ENCODE measurements at places on chromosomes 2 and 18.

DNA sequence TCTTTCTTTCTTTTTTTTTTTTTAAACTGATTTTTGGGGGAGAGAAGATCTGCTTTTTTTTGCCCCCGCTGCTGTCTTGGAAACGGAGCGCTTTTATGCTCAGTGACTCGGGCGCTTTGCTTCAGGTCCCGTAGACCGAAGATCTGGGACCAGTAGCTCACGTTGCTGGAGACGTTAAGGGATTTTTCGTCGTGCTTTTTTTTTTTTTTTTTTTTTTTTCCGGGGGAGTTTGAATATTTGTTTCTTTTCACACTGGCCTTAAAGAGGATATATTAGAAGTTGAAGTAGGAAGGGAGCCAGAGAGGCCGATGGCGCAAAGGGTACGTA, 587 bp downstream of the MEIS1 start:
- DNase-seq: no peak

GRCh38 chr2:7167801-7168411, 250.7 kb downstream of the RNF144A start:
- DNase-seq: no peak

DNA sequence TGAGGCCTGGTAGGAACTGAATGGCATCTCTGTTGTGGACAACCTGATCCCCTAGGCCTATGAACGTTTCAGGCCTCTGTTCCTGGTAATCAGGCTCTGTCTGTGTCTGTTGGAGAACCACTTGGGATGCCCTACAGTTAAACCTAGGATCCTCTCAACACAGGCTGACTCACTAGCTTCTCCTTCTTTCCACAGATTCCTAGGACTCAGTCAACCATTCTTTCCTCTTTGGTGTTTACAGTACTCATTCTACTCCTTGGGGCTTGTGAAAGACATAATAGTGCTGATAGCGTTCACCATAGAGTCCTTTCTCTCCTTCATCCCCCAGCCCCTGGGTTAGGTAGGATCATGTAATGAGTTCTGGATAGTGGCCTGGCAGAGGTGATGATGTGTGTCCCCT, 544.3 kb downstream of the METTL4 start:
- no peak for DNase-seq

GRCh38 chr2:73850009-73850408, 21.2 kb downstream of the STAMBP start:
- no peak for DNase-seq
